ENCODE measurements at places on chromosomes 3 and 15.

DNA sequence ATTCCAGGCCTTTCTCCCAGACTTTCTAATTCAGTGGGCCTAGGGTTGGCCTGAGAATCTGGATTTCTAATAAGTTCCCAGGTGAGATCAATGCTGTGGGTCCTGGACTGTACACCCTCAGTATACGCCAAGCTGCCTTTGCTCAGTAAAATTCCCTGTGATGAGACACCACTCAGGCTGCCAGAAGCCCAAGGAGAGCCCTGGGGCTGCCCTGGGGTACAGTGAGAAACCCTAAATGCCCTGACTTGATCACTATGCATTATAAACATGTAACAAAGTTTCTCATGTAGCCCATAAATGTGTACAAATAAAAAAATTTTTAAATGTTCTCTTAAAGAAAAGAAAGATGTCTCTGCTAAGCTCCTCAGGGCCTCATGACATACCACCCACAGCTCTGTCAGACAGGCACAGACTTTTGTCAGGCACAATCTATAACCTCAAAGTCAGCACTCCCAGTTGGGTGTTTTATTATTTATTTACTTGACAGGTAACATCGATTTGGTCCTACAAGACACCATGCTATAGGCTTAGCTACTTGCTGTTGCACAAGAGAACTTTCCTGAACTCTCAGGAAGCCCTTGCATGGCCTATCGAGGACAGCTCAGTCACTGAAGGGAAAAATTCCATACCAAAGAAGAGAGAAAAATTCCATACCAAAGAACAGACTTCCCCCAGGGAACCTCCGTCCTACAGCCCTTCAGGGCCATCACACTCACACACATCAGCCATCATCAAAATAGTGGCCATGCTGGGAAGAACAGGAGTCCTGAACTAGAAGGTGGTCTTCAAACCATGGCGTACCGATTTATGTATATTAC is 22.7 kb downstream of the LARP6 start:
- no peak for DNase-seq

GRCh38 chr3:56921573-56922453 is 120.1 kb upstream of the ARHGEF3 start:
- no peak for DNase-seq

DNA sequence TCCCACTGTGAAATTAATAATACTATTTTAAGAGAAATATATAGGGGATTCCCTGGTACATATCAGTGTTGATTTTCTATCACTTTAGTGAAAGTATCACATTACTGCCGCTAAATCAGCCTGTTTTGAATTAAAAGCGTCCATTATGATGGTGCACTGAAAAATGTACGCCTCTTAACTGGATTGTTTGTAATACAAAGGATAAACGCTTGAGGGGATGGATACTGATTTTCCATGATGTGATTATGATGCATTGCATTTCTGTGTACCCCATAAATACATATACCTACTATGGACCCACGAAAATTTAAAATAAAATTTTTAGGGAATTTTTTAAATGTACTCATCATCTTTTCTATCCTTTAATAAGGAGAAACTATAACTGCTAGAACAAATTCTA is 478.6 kb downstream of the MAGI1 start:
- DNase-seq = no peak

- no peak for DNase-seq
These were observed 176.6 kb upstream of the TRIM42 start for GRCh38 chr3:140501061-140501769.

GRCh38 chr3:187739561-187740332 is 5.5 kb downstream of the BCL6 start:
- peak; percentile 80 for DNase-seq

DNA sequence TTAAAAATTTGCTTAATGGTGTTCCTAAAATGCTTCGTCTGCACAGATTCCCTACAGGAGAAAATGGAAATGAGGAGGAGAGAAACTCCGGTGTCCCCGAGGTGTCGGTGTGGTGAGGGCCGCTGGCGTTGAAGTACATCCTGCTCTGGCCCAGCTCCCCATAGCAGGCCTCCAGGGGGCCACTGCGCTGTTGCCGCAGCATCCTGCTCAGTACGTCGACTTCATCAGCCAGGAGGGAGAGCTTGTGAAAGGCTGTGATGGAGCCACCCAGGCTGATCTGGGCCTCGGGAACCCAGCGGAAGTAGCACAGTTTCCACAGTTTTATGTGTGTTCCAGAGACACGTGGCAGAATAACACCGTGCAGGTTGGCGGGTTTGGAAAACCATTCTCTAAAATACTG is 37.8 kb downstream of the FAN1 start:
- DNase-seq = no peak

GRCh38 chr3:103976931-103977339 is 1389.8 kb upstream of the ALCAM start:
- DNase-seq = no peak

- no peak for DNase-seq
These were observed 157.3 kb downstream of the WNT5A start for GRCh38 chr3:55329849-55330248.

GRCh38 chr3:14845826-14846225 is 27.1 kb downstream of the FGD5 start:
- no peak for DNase-seq

DNA sequence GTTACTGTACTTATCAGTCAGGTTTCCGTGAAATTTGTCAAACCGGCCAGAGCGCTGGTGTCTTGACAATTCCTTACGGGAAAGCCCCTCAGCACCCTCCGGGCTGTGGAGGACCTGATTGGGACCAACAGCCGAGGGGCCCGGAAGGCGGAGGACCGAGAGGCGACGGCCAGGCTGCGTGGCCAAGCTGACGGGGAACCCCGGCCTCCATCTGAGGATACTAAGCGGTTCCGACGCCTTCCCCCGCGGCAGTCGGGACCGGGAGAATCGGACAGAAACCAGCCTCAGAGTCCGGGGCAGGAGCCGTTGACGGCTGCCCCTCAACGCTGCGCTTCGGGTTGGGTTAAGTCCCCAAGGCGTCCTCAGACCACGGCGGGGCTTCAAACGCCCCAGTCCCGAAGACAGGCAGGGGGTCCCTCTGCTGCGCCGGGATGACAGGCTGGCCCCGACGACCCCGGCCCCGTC is 499 bp downstream of the ALDH1A2 start:
- DNase-seq = peak; percentile 60

GRCh38 chr15:39869254-39869653 is 50.8 kb downstream of the GPR176 start:
- no peak for DNase-seq

DNA sequence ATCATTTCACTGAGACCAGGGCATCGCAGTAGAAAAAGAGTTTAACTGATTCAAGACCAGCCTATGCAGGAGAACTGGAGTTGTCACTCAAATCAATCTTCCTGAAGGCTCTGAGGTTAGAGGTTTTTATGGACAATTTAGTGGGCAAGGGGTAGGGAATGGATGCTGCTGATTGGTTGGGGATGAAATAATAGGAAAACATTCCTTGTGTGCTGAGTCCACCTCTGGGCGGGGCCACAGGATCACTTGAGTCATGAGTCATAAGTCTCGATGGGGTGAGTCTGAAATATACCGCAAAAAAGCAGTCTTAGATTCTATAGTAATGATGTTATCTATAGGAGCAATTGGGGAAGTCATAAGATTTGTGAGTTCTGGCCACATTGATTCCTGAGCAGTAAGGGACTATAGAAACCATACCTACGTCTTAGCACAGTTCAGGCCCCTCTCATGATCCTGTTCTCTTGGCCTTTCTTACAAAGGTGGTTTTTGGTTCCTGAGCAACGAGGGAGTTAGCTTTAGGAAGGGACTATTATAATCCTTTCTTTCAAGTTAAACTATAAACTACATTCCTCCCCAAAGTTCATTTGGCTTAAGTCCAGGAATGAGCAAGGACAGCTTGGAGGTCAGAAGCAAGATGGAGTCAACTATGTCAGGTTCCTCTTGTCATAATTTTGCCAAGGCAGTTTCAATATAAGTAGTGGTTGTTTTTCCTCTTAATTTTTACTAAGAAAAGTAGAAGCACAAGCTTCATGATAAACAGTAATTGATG is 2.7 kb upstream of the OPA1 start:
- DNase-seq = no peak

- peak; percentile 92 for DNase-seq
These were observed at the start of gene INKA1 for GRCh38 chr3:49802719-49803464. Gene INKA1 (plus strand): TSS chr3:49803261. CDS start chr3:49803393, 132 bp downstream.

DNA sequence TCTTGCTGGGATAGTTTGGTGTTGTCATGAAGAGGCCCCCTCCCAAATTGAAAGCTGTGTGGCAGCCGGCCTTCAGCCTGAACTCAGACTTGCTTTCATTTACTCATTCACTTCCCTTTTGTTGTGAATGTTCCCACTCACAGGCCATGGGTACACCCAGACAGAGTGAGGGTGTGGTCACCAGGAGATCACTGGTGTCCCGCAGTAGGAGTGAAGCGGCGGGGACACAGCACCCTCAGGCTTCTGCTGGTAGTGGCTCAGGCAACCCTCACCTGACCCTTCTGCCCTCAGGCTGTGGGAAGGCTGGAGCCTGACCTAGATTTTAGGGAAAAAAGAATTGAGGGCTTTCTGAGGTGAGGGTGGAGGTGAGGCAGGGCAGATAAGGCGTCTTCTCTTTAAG is 244.4 kb downstream of the SOX2 start:
- DNase-seq = no peak

GRCh38 chr15:31516874-31517273 is 190.2 kb downstream of the KLF13 start:
- DNase-seq = no peak

- no peak for DNase-seq
These were observed 90.6 kb upstream of the GADL1 start for GRCh38 chr3:30984855-30985749.

DNA sequence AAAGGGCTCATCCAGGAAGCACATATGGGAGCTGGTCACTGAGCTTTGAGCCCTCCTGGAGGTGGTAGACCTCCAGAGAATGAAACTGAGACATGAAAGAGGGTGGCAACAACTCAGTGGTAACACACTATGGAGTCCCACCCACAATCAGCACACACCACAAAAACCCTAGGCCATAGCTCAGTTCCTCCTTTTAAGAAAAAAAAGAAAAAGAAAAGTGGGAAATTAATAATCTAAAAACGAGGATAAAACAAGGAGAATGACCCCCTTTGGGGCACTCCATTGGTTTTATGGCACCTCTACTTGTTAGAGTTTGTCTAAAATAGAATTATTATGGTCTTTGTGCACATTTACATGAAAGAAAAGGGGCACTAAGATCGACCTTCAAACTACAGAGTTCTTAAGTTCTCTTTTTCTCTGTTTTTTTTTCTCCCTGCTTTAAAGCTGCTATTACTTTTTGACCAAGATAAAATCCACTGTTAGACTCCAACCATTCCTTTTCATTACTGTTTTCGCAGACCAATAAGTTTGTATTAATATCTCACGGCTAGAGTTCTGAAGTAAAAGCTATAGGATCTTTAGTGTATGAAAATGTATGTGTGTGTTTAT is 40.2 kb upstream of the ZBTB20 start:
- no peak for DNase-seq

DNA sequence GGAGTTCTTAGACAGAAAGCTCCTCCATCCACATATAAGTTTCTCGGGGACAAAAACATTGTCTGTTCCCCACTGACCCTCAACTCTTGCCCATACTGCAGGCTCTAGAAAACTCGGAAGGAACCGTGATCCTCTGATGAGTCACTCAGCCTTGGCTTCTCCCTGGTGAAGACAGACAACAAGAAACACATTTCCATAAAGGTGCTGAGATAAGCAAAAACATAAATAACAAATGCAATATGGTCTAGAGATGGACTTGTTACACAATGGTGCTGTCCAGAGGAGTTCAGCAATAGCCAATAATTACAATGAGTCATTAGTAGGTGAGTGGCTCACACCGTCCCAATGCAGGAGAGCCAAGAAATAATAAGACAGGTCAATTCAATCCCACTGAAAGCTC is 43.7 kb downstream of the MAGI1 start:
- DNase-seq = no peak

DNA sequence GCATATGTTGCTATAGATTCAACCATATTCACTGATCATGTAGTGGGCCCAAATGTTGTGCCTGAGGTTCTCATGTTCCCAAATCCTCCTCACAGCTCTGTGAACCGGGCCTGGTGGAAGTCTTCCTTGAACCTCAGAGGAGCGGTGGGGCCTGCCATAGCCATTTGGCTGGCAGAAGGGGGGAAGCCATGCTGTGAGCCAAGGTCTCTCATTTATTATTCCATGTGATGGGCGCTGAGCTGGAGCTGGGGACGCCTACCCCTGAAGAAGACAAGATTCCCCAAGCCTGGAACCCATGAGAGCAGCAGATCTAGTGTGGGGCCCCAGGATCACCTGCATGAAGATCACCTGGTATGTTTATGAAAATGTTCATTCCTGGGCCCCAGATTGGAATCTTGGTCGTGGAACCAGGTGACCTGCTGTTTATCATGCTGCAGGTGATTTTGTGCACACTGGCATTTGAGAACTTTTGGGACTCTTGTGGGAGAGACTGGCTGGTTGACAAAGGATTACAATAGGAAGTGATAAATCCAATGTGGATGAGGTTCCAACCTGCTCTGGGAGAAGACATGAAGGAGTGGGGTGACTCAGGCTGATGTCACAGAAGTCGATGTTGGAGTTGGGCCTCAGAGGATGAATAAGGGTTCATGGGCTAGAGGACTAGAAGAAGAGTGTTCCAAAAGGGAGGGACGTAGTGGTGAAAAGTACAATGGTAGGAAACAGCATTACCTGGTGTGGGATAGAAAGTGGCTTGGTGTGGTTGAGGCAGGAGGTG is 102.1 kb downstream of the ASB7 start:
- no peak for DNase-seq

DNA sequence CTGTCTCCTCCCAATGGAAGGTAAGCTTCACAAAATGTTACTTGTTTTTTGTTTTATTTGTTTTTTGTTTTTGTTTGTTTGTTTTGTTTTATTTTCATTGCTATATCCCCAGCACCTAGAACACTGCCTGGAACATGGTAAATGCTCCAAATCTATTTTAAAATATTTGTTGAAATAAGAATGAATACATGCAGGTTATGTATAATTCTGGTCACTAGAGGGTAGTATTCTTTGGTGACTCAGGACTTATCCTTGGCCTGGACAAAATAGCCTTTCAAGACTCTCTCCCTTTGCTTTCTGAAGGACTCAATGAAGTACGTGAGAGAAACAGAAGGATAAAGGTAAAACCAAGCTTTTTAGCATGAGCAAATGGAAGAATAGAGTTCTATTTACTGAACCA is 46.9 kb upstream of the PPP2R3A start:
- no peak for DNase-seq

DNA sequence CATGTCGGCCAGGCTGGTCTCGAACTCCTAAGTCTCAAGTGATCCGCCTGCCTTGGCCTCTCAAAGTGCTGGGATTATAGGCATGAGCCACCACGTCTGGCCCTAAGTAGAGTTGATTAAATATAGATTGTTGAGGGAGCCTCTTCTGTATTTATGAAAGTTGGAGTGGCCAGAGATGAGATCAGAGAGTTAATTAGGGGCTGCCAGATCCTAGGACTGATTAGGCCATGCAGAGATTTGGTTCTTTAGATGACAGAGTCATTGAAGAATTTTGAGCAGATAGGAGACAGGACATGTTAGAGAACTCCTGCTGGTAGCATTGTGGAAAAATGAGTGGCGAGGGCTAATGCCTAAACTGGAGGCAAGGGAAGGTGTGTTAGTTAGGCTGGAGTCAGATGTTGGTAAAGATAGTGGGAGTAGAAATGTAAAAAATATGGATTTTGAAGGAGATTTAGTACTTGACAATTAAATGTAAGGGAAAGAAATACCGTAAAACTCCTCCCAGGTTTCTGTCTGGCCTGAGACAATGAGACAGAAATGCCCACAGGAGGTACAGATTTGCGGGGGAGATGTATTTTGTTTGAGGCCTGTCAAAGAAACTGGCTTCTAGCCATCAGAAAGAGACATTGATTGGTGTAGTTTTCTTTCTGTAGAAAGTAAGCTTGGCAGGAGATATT is 23.4 kb downstream of the SACM1L start:
- DNase-seq = no peak

GRCh38 chr3:70737666-70738290 is 425.3 kb upstream of the MDFIC2 start:
- no peak for DNase-seq
